ENCODE measurements at places on chromosomes 5 and 9.

DNA sequence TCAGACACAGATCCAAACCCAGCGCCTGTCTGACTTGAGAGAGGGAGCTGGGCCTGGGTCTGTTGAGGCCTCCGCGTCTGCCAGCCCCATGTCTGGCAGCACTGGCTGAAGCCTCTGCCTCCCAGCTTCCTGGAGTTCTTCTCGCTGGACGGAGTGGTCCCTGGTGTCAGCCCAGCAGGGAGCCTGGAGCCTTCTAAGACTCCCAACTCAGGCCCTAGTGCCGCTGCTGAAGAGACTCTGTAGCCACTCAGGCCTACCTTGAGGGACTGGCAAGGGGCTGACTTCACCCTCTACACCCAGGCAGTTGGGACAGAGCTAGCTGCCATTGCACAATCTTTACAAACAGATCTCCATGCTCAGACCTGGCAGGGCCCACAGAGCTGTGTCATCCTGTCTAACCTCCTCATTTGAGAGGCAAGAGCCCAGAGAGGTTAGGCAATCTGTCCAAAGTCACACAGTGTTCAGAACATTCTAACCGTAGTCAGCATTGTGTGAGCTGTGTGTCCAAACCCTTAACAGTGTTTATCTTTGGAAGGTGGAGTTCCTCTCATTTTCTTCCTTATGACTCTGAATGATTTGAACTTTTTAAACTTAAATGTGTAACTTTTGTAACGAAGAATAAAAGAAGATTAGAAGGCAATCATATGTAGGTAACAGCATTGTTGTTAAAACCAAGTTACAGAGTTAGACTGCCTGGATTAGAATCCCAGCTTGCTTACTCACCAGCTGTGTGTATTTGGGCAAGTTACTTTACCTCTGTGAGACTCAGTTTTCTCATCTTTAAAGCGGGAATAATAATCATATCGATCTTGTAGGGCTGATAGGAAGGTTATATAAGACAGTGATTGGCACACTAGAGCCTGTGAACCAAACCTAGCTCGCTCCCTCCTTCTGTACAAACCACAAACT is 4.6 kb upstream of the DUSP1 start:
- no peak for DNase-seq

DNA sequence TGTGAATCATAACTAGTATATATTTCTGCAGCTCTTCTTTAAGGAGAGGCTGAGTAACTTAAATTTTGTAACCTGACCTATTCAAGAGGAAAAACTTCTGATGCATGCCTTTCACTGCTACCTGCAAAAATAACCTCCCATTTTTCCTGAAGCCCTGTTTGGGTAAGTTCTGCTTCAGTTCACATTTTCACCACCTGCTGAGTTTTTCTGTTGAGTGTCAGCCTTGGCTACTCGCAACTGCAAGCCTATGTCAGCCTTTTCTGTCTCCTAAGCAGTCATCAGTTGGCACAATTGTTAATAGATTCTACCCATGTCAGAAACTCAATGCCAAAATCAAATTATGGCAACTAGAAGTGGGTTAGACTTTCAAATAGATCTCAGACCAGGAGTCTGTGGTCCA is 8.2 kb upstream of the TNFAIP8 start:
- DNase-seq, result no peak

GRCh38 chr5:130992095-130992494 is 173.0 kb downstream of the HINT1 start:
- DNase-seq, result no peak

- no peak for DNase-seq
Measured at GRCh38 chr5:129670957-129671500, 76.9 kb upstream of the MINAR2 start.
